Right ventricle myocardium superior (tissue), 1 donor: ENCODE measurements at places on chromosomes 2 and 18. TPM values are rescaled to one million over a fixed set of nuclear protein-coding genes. Genes with fewer than 3 reads are reported as not detected.
A peak's percentile ranks its signal among the peaks of the same experiment; 100 is the strongest.

GRCh38 chr2:99140860-99141109 is 722 bp upstream of the C2orf15 start:
- DNase-seq: no peak

- DNase-seq: peak; percentile 89
Observed at GRCh38 chr2:65300134-65300760, 72.6 kb downstream of the ACTR2 start.

DNA sequence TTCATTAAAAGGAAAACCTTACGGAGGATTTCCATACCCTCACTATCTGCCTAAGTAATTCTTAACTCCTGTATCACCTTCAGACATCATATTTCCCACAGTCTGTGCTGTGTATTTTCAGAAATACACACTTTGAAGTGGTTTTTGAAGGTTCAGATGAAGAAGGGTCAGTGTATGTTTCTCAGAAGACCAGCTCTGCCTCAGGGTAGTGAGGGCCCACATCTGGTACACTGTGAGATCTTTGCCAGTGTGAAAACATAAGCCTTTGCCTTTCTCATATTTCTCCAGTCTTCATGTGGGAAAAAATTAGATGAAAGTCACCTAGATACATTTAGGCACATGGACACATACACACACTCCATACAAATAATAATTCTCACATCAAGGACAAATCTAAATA is 408.4 kb downstream of the RIT2 start:
- DNase-seq: no peak

DNA sequence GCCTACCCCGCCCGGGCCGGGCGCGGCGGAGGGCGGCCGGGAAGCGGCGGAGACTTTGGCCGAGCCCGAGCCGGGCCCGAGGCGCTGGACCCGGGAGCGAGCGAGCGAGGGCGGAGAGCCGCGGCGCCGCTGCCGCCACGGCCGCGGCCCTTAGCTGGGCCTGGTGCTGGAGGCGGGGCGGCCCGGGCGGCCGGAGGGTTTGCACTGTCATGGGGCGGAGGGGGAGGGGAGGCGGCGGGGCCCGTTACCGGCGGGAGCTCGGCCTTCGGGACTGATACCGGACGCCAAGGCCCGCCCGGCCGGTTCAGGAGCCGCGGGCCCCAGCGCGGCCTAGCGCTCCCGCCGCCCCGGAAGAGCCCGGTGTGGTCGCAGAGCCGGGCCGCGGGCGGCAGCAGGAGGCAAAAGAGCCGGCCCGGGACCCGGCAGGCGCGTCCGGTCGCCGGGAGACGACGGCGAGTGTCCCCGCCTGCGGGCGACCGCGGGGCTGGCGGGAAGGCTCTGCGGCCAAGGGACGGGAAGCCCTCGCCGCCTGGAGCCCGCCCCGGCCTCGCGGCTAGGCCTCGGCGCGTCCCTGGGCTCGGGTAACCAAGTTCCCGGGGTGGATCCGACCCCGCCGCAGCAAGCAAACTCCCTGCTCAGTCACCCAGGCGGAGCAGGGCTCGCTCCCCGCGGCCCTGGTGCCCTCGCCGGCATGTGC is 697 bp downstream of the KCMF1 start:
- DNase-seq: peak; percentile 75

DNA sequence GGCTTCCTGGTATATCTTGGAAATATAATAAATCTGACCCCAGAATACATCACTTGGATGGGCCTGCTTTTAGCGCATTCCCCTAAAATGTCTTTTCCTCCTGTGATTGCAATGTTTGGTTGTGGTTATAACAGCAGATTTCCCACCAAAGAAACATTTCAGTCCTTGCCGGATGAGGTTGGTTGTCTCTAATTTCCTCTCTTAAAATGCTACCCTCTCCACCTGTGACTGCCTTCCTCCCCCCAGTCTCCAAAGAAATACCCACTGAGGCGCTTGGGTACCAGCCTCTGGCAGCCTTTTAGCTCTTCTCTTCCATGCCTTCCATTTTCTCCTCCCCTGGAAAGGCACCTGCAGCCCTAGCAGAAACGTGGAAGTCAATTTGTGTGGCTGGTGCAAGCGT is 102.1 kb upstream of the SIX3 start:
- DNase-seq: no peak

DNA sequence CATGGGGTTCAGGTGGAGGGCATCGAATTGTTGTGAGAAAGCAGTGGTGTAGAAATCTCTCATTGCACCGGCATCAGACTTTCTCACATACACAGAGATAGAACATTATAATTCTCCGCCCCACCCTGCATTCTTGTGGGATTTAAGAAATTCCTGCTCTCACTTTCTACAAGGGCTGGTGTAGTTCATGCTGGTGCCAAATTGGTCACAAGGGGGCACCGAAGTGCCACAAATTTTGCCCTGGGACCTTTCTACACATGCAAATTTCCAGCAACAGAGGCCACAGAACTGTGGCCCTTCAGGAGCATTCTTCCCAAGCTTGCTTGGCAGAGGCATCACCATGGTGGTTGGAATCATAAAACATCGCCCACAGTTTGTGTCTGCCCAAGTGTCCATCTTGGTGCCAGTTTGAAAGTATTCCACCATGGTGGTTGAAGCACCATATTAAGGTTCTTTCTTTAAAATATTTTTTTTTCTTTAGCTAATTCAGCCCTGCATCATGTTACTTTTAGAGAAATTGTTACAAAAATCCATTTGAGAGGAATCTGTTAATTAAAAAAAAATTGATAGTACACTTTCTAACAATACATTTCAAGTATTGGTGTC is 521.2 kb upstream of the FANCL start:
- peak; percentile 35 for DNase-seq

DNA sequence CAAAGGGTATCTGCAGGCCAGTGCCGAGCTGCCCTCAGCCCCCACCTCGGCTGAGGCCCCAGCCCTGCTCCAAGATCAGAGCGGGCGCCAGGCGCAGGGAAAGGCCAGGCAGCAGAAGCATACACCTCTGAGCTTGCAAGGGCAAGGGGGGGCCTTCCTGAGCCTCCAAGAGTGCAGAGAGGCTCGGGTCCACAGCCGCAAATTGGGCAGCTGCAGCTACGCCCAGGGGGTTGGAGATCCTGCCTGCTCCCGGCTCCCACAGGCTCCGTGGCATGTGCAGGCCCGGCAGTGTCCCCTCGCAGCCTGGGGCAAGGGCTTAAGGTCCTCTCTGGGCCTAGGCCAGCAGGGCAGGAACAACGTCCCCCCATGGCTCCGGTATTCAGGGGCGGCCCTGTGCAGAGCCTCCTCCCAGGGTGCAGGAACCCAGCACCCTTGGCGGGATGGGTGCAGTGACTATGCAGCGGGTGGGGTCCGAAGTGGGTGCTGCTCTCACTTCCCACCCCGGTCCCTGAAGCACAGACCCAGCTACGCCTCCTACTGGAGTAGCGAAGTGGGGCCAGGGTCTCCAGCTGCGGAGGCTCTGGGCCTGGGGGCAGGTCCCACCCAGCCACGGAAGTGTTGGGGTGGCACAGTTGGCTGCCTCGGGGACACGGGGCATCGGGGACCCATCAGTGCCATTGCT is 120.2 kb upstream of the TMEFF2 start:
- no peak for DNase-seq

DNA sequence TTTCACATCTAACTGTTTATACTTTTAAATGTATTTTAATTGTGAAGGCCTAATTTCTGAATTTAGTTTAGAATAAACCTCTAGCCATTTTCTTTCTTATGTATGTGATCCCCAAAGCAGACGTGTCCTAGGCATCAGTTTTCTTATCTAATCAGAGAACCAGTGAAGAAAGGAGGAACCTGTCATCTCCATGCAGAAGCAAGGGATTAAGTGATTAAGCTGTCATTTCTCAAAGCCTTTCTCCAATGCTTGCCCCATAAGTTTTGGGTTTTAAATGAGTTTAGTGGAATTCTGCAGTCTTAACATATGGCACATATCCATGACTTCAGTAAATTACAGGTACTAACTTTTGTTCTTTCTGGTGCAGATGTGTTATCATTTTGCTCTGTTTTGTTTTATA is 190.4 kb downstream of the PLCL1 start:
- DNase-seq: no peak

Gene HOXD4
- not detected for total RNA-seq

DNA sequence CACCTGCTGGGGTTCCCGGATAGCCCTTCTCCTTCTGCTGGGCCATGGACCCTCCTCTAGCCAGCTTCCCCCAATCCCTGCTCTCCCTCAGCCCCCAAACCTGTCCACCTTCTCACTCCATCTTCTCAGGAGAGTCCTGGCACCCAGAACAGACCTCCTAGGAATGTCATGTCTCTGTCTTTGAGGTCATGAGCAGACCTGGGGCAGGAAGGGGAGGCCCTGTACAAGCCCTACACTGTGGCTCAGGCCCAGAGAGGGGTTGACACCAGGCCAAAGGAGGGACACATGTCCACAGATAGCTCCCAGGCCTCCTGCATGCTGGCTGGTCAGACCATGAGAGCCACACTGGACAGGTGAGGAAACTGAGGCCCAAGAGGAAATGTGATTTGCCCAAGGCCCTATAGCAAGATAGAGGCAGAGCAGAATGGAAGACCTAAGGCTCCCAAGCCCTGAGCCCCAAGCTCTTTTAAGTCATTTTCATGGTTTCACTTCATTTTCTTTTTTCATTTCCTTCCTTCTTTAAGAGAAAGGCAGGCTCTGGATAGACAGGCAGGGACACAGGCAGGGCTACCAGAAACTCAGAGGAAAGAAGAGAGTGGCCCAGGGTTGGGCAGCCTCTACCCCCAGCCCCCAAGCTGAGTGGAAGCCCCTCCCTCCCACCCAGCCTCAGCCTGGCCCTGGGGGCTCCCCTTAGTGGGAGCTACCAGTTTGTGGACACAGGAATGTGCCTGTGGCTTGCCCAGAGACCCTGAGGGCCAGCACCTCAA is 159.7 kb downstream of the SMAD7 start:
- DNase-seq: peak; percentile 53

DNA sequence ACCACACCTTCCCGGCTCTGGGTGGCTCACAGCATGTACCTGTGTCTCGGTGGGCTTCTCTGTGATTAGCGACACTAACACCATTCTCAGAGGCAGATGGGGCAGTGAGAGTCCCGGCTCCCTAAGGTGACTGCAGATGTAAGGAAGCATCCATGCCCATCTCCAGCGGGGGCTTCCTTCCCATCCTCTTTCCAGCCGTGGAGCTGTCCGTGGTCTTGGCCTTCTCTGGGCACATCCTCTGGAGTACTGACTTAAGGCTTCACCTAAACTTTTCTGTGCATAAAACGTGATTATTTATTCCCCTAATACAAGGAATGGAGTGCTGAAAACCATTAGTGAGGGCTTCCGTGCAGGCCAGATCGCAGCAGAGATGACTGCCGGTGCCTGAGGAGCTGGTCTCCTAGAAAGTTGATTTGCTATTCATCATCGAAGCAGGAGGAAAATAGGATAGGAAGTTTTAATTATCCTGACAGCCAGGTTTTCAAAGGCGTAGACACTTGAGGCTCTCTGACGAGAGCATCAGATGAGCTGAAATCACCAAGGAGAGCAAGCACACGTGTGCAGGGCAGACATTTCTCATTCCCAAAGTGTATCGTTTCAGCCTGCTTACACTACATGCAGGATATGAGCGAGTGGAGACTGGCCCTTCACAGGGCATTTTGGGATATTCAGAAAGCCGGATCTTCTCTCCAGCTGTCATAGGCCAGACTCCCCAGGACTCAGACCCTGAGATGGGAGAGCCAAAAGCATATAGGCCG is 186.1 kb upstream of the SALL3 start:
- no peak for DNase-seq

- no peak for DNase-seq
Observed at GRCh38 chr2:224650815-224651439, 65.2 kb downstream of the CCDC195 start.

DNA sequence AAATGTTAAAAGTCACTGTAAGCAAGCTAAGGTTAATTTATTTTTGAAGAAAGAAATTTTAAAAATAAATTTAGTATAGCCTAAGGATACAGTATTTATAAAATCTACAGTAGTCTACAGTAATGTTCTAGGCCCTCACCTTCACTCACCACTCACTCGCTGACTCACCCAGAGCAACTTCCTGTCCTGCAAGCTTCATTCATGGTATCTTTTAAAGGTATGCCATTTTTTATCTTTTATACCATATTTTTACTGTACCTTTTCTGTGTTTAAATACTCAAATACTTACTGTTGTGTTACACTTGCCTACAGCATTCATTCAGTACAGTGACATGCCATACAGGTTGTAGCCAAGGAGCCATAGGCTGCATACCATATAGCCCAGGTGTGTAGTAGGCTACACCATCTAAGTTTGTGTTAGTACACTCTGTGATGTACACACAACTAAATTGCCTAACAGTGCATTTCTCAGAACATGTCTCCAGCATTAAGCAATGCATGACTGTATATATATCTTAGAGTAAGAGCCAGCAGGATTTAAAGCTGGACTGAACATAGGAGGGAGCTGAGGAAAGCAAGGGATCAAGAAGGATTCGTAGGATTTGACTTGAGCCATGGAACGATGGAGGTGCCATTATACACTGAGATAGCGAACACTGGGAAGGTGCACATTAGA is 83.1 kb upstream of the KLF7 start:
- DNase-seq: no peak
